ENCODE measurements at places on chromosomes 11 and 22.

DNA sequence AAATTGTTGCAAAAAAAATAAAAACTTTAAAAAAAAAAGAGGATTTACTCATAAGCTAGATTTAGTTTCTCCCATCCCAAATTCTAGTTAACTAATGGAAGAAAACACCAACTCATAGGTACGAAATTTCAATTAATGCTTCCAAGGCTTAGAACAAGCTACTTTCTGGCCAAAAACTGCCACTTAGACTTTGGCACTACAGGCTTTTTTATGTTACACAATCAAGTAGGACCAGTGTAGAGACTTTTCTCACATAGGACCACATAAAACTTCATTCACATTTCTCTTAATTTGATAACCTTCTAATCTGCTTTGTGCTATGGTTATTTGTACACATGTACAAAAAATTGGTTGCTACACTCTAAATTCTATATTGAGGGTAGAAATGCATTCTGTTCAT is 3.1 kb downstream of the ST13 start:
- DNase-seq, result no peak

- no peak for DNase-seq
These were observed 2.6 kb downstream of the AP1B1 start for GRCh38 chr22:29385748-29386147.

GRCh38 chr11:33089776-33090175 is 50.4 kb downstream of the TCP11L1 start:
- no peak for DNase-seq

- DNase-seq, result no peak
These were observed 82.1 kb downstream of the FBLN1 start for GRCh38 chr22:45584621-45585436.

Measured in hematopoietic multipotent progenitor cell treated with erythropoietin and hydrocortisone succinate and interleukin-3 and kit ligand, for 17 days (in vitro differentiated cells).